ENCODE measurements at places on chromosomes 1 and 21.

DNA sequence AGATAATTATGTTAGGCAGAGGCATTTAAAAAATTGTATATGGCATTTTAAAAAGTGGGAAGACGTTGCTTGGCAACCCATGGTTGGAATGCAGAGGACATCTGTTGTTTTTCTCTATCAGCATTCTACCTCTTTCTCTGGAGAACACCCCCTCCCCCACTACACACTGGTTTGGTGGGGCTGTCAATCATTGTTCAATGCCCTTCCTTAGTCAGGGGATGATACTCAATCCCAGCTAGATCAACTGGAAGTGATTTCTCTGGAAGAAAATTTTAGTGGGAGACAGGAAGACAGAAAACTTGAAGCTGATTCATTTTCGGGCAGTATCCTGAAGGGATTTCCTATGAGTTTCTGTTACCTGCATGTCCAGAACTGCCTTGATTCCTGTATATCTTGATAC, 35.7 kb upstream of the CAP1 start:
- DNase-seq = no peak

GRCh38 chr1:50611675-50612074, 188.4 kb upstream of the DMRTA2 start:
- DNase-seq = no peak

DNA sequence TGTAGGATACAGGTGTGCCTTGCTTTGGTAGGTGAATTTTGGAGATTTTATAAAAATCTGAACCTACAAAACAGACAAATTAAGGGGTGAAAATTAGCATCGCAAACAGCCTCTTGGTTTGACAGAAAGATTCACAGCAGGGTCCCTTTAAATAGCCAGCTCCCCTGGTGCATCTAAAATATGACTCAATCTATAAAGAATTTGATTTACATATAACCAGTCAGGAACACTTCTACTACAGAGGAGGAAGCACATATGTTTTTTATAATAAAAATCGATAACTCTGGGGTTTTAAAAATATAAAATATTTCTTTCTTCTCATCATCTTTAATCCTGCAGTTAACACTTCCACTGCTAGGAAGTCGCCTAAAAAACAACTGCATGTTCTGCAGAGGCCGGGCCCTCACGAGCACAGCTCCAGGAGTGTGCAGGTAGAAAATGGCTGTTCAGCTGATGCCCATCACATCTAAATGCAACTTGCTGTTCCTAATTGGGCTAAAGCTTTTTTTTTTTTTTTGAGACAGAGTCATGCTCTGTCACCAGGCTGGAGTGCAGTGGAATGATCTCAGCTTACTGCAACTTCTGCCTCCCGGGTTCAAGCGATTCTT, 203.4 kb downstream of the HS2ST1 start:
- DNase-seq = no peak

DNA sequence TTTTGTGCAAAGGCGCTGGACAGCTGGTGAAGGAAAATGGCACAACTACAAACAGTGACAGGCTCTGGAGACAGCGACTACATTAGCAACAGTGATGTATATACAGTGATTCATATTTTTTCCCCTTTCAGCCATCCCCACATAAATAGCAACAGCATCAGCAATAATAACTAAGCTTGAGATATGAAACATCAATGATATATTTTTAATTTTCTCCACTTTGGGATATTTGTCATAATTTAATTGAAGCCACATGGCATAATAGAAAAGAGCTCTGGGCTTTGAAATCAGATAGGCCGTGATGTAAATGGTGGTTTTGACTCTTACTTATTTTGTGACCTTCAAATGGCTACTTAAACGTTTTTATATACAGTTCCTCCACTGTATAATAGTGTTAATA, 764.3 kb upstream of the PRMT6 start:
- DNase-seq = no peak

DNA sequence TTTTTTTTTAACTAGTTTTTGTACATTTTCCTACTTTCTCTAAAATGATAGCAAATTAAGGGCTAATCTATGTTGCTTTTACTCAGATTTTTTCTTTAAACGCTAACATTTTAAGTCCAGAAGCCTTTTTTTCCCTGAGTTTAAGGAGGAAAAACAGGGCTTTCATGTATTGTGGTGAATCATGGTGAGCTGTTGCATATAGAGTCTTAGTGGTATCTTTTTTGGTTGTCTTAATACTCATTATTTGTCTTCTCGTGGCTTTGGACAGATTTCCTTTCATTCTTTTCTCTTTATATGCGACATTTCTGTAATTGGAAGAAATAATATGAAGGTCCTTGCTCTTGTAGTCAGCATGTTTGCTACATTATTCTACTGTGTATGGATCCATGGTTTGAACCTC, 1015.6 kb downstream of the PLA2G4A start:
- no peak for DNase-seq

DNA sequence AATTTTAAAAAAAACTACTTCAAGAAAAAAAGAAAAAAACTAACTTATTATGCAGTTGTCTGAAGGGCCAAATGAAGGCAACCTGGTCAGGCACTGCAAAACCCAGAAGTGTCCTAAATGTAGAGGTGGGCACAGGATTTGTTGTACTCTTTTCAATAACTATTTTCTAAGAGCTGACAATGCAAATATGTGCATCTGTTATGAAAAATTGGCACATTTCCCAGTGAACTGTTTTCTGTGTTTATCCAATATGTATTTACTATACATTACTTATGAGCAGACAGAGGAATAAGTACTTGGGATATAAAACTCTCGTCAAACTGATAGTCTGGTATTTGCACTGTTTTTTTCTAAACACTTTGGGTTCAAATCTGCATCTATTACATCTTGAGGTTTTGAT, 188.0 kb upstream of the C21orf91 start:
- DNase-seq = no peak

- DNase-seq = no peak
Observed at GRCh38 chr21:38888991-38889561, 83.3 kb downstream of the ETS2 start.

GRCh38 chr1:85134583-85135391, 66.0 kb downstream of the SYDE2 start:
- DNase-seq = no peak
